Fibroblast of mammary gland (primary cell): ENCODE measurements at places on chromosomes 3 and 15.

DNA sequence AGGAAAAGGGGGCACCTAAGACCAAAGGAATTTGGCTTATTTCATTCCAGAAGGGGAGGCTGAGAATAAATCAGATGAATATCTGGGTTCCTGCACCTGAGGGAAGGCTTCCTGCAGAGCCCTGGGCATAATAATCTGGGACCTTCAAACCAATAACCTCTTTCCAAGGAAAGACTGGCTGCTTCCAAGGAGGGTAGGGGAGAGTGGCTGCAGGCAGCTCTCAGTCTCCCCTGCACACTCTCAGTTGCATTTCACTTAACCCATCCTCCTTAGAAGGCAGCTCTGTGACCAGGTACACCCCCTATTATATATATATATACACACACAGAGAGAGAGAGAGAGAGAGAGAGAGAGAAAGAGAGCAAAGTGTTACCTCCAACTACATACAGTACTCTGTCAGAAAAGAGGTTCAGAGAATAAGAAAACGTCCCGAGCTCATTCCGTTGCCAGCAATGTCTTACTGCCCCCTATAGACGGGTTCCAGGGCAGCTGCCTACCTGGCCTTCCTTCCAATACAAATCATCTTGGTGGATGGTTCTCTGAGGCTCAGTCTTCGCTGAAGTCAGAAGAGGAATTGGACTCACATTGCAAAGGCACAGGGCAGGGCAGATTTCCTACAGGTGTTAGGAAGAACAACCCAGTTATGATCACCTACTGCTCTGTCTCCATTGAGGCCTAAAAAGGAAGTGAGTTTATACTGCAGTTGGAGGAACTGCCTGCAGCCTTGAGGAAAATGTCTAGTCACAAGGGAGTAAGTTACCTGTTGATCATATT lies 26.1 kb downstream of the CAPN3 start:
- DNase-seq = peak; percentile 59

DNA sequence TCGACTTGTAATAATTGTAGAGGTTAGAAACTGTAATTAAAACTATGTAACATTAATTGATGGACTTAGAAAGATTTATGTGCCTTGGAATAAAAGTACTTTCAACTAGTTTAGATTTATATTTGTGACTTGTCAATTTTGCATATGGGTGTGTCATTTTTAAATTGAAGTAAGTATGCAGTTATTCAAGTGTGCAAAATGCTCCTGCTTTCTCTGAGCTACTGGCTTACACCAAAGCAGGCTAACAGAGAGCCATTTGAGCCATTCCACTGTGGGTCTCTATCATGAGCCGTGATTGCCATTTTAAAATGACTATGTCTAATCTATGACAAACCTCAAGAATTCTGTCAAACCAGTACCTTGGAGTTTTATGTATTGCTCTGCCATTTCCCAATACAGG lies 345.0 kb upstream of the MDFIC2 start:
- no peak for DNase-seq

DNA sequence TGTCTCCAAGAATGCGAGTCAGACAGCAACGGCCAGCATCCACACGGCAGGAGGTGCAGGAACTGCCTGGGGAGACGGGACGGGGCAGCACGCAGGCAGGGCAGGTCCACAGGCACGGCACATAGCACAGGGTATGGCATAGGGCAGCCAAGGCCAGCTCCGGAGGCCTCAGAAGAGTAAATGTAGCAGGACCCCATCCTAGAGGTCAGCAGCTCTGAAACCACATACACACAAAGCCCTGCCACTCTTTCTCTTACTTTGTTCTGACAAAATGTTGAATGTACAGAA lies 26.9 kb downstream of the ZXDC start:
- DNase-seq = no peak

DNA sequence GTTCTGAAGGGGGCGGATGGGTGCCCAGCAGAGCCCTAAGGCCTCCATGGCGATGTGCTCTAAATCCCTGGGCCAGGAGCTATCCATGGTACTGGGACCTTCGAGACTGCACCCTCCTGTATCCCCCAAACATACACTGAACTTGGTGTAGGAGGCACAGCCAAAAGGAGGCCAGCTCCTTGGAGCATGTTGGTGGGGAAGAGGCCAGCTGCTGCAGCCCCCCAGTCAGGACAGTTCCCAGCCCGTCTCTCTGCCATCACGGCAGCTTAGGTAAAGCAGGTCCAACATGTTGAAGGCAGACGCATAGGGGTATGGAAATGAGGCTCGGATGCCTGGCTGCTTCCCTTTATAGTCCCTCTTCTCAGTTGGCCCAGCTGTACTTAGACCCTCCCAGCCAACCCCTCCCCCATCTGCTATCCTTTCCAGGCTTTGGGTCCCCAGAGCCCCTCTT lies 1.8 kb downstream of the CAMKV start:
- peak; percentile 41 for DNase-seq

GRCh38 chr3:177602601-177603147 lies 405.4 kb upstream of the TBL1XR1 start:
- no peak for DNase-seq

DNA sequence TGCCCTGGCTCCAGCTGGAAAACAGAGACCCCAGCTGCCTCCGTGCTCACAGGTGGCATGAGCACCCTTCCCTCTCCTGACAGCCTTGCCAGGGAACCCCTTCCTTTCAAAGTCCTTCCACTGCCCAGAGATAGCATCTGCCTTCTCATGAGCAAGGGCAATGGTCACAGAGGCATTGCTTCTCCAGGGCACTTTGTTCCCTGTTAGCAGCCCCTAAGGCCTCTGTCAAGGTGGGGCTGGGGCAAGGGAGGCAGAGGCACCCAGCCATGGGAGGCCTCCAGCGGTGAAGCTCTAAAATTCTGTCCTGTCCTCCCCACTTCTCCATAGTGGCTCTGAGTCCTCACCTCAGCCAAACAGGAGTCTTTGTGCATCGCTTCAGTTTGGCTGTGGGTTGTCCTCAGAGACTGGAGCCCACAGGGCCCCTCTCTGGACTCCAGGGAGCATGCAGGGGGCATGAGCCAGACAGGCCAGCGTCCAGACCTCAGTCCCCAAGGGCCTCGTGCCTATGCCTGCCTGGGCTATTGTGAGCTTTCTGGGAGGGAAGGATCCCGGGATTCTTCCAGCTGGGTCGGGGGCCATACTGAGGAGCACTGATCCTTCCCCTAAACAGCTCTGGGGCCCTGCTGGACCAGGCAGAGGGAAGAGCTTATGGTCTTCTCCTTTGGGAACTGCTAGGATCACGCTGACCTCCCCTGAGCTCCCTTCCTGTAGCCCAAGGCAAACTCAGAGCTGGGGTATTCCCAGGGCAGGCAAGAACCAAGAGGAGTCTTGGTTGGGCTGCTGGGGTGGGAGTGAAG lies 106.6 kb downstream of the DNAJB8 start:
- no peak for DNase-seq

GRCh38 chr3:122799322-122799721 lies 4.5 kb downstream of the SLC49A4 start:
- DNase-seq = no peak

- DNase-seq = peak; percentile 93
Observed at GRCh38 chr3:119637679-119638477, 22.5 kb downstream of the POPDC2 start.

DNA sequence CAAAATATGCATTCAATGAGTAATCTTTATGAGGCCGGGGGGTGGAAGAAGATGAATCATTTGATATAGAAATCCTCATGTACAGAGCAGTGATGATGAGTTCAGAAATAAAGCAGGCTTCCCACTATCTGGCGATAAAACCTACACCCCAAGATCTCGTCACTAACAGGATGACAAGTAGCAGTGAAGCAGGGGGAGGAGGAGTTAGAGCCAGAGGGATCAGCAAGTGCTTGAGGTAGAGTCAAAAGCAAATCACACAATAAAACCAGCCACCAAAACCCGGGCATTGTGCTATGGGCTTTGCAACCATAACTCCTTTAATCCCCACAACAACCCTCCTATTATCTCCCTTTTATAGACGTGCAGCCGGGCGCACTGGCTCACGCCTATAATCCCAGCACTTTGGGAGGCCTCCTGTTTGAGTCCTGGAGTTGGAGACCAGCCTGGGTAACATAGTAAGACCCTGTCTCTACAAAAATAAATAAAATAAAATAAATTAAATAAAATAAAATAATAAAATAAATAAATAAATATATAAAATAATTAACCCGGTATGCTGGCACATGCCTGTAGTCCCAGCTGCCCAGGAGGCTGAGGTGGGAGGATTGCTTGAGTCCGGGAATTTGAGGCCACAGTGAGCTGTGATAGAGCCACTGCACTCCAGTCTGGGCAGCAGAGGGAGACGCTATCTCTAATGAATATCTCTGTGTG lies 53.0 kb downstream of the STARD5 start:
- peak; percentile 71 for DNase-seq

DNA sequence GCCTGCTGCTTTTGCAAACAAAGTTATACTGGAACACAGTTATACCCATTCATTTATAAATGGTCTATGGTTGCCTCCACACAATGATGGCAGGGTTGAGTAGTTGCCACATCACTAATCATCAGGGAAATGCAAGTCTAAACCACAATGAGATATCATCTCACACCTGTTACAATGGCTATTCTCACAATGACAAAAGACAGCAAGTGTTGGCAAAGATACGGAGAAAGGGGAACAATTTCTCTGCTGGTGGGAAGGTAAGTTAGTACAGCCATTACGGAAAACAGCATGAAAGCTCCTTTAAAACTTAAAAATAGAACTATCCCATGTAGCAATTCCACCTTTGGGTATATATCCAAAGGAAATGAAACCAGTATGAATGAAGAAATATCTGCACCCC lies 261.4 kb downstream of the TJP1 start:
- DNase-seq = no peak

DNA sequence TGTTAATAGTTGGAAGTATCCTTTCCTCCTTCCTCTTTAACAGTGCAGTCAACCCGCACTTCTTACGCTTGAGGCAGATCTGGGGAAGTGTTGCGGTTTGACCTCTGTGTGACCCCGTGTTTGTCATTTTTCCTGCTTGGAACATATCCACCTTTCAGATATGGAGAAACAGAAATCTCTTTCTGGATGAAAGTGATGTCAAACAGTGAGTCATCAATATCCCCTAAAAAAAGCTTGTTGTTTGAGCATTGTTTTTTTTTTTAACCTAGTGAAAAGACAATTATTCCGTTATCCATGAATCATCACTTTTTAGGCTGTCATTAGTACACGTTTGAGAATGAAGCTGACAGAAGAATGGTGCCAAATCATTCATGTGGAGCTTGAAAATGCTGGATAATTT lies 293.7 kb downstream of the ARPP21 start:
- peak; percentile 94 for DNase-seq

GRCh38 chr3:182735672-182736071 lies 57.6 kb upstream of the ATP11B start:
- DNase-seq = peak; percentile 2

GRCh38 chr3:39284457-39284881 lies 4.6 kb upstream of the CX3CR1 start:
- DNase-seq = no peak

GRCh38 chr3:125125821-125126245 lies 70.0 kb upstream of the HEG1 start:
- peak; percentile 93 for DNase-seq

GRCh38 chr3:108287146-108287545 lies 9.2 kb upstream of the HHLA2 start:
- peak; percentile 12 for DNase-seq

GRCh38 chr15:41792000-41792637 lies 17.8 kb downstream of the MAPKBP1 start:
- DNase-seq = no peak

GRCh38 chr3:176978441-176978840 lies 218.8 kb downstream of the TBL1XR1 start:
- peak; percentile 16 for DNase-seq

GRCh38 chr3:72082776-72083462 lies 298.0 kb upstream of the PROK2 start:
- DNase-seq = no peak

DNA sequence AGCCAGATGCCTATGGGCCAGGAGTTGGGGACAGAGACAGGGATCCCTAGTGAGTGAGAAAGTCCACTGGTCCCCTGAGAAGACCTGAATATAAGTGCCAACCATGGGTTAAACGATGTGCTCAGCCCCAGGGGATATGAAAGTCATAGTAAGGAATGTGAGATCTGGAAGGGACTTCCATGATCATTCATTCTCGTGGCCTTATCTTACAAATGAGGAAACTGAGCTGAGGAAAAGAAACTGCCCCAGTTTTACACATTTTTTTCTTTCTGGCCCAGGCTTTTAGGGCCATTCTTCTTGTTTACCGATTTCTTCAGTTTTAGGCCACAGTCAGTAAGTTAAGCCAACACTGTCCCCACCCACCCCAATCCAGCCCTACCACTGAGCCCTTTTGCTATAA lies 11.1 kb downstream of the CD80 start:
- no peak for DNase-seq

DNA sequence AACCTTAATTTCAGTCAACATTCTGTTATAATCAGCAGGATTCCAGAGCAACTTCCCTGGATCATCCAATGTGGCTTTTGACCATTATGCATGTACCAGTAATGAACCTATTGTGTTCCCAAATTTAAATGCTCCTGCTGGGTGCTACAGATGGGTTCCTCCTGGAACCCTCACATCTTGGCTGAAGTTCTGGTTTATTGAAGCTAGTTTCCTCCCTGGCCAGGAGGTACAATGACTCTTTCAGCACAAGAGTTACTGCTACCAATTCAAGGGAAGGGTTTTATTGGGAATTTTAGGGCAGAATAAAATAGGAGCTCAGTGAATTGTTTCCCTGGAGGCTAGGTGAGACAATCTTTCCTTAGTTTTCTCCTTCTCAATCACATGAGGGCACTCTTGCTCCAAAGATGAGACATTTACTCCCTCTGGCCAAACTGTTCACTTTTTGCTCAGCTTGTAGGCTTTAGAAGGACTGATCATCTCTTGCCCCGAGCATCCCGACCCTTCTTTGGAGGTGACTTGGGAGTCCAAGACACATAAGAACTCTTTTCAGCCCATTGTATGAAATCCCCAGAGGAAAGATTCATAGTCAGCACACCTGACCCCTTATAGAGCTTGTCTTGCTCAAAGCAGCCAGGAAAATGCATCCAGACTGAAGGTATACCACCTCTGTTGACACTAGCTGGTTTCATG lies 8.8 kb upstream of the NPHP3 start:
- peak; percentile 63 for DNase-seq

DNA sequence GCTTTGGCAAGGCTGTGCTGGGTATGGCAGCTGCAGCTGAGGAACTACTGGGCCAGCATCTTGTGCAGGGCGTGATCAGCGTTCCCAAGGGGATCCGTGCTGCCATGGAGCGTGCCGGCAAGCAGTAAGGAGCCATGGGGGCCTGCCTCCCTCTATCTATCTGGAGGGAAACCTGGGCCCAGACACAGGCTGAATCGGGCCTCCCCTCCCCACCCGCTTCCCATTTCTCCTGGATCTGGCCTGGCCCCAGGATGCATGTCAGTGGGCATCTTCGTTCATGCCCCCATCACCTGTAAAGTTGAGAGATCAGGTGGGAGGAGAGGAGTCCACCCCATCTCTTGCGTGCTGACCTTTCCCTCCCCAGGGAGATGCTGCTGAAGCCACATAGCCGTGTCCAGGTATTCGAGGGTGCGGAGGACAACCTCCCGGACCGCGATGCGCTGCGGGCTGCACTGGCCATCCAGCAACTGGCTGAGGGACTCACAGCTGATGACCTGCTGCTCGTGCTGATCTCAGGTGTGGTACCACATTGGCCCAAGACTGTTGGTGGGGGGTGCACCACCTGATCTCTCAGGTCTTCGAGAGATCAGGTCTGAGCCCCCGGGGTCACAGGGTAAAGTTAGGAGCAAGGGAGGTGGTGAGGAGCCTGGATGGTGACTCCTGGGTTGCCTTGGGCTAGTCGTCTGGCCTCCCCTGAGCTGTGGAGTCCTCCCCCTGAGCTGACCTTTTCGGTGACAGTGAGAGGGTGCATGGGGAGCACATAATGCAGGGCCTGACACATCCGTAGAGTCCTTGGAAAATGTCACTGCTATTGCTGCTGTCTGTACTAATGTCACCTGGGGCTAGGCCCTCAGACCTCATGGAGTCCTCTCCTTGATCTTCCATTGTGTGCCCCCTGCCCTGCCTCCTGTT lies 3.2 kb downstream of the GLYCTK start:
- DNase-seq = no peak
